ENCODE measurements at places on chromosomes 1 and 21. TPM values are rescaled to one million over a fixed set of nuclear protein-coding genes. Genes with fewer than 3 reads are reported as not detected.

Gene BARHL2
- not detected for total RNA-seq

Gene IFNLR1
- 5.8 TPM for total RNA-seq

Gene ADGRB2
- 0.34 TPM for total RNA-seq

Gene SELENON
- 6.8 TPM for total RNA-seq

Gene FCRL4
- not detected for total RNA-seq

Gene TMEM82
- not detected for total RNA-seq

Gene TNFRSF14
- total RNA-seq = 12.3 TPM
